ENCODE measurements at places on chromosomes 3 and 15. TPM values are rescaled to one million over a fixed set of nuclear protein-coding genes. Genes with fewer than 3 reads are reported as not detected.

Gene PPP2R3A
- 49.5 TPM for total RNA-seq

DNA sequence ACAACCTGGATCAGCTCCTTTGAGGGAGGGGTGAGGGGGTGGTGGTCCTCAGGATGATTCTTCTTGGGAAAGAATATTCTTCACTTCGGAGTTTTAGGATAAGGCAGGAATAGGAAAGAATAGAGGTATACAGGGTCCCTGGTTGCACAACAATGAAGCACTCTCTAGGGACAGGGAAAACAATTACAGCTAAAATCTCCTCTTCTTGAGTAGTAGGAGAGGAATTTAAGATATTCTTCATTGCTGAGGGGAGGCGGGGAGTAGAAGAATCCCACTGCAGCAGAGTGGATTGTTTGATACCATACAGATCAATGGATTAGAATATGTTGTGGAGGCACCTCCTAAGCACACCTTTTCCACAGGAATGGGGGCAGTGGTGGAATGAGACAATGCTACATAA, 20.5 kb downstream of the SLC9C1 start:
- H3K4me3 ChIP-seq, result no peak overlapping the region
- H3K4me1 ChIP-seq, result no peaks in the 10 kb centered on the region
- H3K27ac ChIP-seq, result no peak overlapping the region
- DNase-seq, result no peak
- H3K36me3 ChIP-seq, result no peaks in the 10 kb centered on the region

GRCh38 chr15:92733090-92733933, 77.7 kb upstream of the FAM174B start:
- H3K4me1 ChIP-seq, result no peaks in the 10 kb centered on the region
- H3K27me3 ChIP-seq, result no peaks in the 10 kb centered on the region
- H3K36me3 ChIP-seq, result no peaks in the 10 kb centered on the region

GRCh38 chr3:178156301-178156700, 379.9 kb upstream of the KCNMB2 start:
- H3K4me1 ChIP-seq, result no peaks in the 10 kb centered on the region
- no peak overlapping the region for H3K4me3 ChIP-seq
- H3K36me3 ChIP-seq, result no peaks in the 10 kb centered on the region
- DNase-seq, result no peak
- no peaks in the 10 kb centered on the region for H3K27me3 ChIP-seq
- H3K27ac ChIP-seq, result no peak overlapping the region
